ENCODE measurements at places on chromosomes 3 and 15.

- peak; percentile 61 for DNase-seq
These were observed 30.2 kb upstream of the HCLS1 start for GRCh38 chr3:121690777-121691405.

- no peak for DNase-seq
These were observed 88.8 kb downstream of the MEGF11 start for GRCh38 chr15:66164788-66165187.

GRCh38 chr3:175940881-175941280 lies 1081.7 kb downstream of the NAALADL2 start:
- no peak for DNase-seq

DNA sequence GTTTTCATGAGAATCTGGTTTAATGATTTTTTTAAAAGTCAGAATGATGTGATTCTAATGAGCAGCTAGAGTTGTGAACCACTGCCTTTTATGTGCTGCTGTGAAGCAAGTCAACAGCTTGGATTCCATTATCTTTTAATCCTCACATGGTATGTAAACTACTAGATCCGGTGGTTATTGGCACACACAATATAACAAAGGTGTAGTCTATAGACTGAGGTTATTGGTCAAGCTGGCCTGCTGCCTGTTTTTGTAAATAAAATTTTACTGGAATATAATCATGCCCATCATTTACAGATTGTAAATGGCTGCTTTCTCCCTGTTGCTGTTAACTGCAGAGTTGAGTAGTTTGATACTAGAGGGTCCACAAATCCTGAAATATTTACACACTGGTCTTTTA lies 103.1 kb downstream of the OTOL1 start:
- DNase-seq: no peak

GRCh38 chr3:93961026-93961425 lies 12.7 kb downstream of the PROS1 start:
- DNase-seq: no peak

- DNase-seq: no peak
These were observed 28.9 kb downstream of the POPDC2 start for GRCh38 chr3:119631516-119631915.

DNA sequence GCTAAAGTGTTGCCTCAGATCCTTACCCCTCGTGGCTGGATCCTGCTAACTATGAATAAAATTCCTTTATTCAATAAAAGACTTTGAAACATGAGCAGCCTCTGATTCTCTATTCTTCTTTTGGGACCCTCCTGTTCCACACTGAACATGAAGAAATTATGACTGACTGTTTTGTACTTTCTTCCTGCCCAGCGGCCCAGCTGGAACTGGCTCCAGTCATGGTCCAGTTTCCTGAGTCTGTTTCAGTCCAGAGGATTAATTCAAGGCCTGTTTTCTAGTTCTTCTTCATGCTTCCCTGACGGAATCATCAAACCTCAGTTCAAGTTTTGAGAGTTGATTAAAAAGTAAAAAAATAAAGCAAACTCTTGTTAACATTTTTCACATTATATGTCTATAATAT lies 52.6 kb upstream of the CP start:
- no peak for DNase-seq

DNA sequence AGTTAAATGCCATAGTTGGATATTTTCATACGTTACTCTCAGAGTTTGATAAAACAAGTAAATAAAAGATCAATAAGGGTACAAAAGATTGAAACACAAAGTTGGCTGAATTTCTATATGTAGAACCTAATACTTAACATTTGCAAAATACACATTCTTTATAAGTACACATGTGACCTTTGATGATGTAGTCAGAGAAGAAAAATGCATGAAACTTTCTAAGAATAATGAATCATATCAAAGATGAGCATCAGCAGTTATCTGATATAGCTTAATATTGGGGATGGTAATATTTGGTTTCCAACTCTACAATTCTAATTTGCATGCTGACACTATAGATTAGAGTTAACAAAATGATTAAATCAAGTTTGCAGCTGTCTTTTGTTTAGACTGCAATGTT lies 188.0 kb upstream of the TGFBR2 start:
- no peak for DNase-seq

DNA sequence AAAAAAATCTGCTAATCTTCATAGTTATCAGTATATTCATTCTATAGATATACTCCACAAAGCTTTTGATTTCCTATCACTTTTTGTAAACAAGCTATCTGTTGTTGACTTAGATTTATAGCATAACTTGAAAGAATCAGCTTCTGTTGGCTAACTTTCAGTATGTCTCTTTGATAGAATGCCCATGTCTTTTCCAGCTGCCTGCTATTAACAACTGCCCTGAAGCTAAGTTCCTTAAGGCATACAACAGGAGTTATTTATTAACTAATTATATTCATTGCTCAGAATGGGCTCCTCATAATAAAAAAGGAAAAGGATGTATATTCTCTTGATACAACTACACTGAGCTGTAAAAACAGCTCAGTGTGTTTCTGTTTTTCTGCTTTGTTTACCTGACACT lies 293.9 kb downstream of the TUSC7 start:
- no peak for DNase-seq

GRCh38 chr3:63927422-63928280 lies 15.5 kb upstream of the SCAANT1 start:
- no peak for DNase-seq

- peak; percentile 39 for DNase-seq
These were observed 12.6 kb downstream of the KAT2B start for GRCh38 chr3:20052851-20053250.

- DNase-seq: peak; percentile 31
These were observed 12.4 kb downstream of the ZNF710 start for GRCh38 chr15:90013503-90013937.

DNA sequence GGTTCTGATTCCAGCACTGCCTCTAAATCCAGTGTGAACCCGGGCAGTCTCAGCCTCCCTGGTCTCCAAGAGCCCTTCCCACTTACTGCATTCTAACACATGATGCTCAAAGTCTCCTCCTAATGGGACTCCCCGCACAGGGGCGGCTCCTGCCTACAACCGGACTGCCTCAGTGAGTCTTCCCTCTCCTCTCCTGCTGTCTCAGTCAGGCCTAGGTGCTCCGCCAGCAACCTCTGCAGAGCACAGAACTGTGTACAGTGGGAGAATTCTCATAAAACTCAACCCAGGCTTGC lies 28.9 kb downstream of the TBC1D2B start:
- DNase-seq: no peak

GRCh38 chr3:114718898-114719210 lies 425.0 kb downstream of the TIGIT start:
- no peak for DNase-seq

- no peak for DNase-seq
These were observed 424.1 kb upstream of the TPM1 start for GRCh38 chr15:62618432-62618831.

- DNase-seq: no peak
These were observed 31.9 kb upstream of the ZBED2 start for GRCh38 chr3:111627092-111627491.

DNA sequence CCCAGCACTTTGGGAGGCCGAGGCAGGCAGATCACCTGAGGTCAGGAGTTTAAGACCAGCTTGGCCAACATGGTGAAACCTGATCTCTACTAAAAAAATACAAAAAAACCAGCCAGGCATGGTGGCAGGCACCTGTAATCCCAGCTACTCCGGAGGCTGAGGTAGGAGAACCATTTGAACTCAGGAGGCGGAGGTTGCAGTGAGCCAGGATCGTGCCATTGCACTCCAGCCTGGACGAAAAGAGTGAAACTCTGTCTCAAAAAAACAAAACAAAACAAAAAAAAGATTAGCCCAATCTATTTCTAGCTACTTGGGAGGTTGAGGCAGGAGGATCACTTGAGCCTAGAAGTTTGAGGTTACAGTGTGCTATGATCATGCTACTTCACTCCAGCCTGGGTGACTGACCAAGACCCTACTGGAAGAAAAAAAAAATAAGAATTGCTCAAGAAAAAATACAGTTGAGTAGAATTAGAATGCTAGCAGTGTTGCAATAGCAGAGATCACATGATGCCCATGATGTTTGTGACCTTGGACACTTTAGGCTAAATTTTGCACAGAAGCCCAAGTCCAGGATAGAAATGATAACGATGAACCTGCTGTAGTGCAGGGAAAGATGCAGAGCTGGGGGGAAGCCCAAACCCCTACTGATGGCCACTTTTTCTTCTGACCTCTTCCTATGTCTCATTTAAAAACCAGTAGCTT lies 162.2 kb downstream of the LPP start:
- DNase-seq: no peak

DNA sequence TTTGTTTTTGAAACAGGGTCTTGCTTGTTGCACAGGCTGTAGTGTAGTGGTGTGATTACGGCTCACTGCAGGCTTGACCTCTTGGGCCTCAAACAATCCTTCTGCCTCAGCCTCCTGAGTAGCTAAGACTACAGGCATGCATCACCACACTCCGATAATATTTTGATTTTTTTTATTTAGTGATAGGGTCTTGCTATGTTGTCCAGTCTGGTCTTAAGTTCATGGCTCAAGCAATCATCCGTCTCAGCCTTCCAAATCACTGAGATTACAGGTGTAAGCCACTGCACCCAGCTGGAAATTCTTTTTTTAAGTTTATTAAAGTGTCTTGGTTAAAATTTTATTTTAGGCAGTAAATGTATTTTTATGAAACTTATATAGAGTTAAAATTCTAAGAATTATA lies 32.2 kb upstream of the RAP2B start:
- no peak for DNase-seq

GRCh38 chr3:101896083-101896757 lies 46.9 kb downstream of the NFKBIZ start:
- DNase-seq: no peak

DNA sequence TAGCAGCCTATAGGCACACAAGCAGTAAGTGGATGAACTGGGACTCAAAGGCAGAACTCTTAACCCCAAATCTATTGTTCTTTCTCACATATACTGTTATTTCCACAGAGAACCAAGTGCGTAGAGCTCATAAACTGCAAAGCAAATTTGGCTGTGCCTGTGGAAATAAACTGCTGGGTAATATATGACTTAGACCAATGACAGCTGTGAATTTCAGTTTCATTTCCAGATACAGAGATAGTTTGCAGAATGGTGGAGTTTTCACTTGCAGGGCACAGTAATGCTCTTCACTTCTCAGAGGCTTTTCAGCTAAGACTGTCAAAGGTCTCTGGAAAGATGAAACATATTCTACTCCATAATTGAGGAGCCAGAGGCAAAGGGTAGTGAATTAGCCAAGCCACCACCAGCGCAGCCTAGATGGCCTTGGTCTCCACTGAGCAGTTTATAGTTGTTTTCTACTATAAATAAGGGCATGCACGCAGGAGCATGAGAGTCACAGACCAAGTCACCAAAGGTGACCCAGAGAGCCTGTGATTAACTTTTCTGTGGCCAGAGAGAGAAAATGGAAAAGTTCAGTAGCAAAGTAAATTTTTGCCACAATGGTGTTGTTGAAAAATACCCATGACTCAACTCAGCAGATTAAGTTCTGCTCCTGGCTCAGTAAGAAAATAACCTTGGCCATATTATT lies 180.7 kb upstream of the GRM7 start:
- no peak for DNase-seq

GRCh38 chr3:171090321-171090720 lies 63.8 kb upstream of the SLC2A2 start:
- no peak for DNase-seq

DNA sequence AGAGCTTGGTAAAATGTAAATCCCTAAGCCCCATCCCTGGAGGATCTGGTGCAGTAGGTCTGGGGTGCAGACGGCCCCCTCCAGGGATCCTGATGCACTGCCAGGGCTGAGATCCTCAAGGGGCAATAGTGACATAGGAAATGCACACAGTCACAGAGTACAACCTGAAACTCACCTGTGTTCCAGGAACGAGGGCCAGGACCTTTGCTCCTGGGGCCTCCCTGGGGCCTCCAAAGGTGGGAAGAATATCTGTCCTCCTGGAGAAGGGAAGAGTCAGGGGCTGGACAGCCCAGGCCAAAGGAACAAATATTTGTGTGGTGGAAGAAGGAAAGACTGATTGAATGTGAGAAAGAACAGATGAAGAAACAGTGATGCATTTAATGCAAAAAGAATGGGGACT lies 9.5 kb downstream of the SSUH2 start:
- DNase-seq: no peak

GRCh38 chr3:40324621-40325020 lies 15.1 kb downstream of the EIF1B start:
- DNase-seq: no peak

GRCh38 chr3:52724511-52724910 lies 18.6 kb downstream of the SPCS1 start:
- DNase-seq: no peak

GRCh38 chr3:151387432-151387831 lies 2.9 kb upstream of the P2RY12 start:
- no peak for DNase-seq

DNA sequence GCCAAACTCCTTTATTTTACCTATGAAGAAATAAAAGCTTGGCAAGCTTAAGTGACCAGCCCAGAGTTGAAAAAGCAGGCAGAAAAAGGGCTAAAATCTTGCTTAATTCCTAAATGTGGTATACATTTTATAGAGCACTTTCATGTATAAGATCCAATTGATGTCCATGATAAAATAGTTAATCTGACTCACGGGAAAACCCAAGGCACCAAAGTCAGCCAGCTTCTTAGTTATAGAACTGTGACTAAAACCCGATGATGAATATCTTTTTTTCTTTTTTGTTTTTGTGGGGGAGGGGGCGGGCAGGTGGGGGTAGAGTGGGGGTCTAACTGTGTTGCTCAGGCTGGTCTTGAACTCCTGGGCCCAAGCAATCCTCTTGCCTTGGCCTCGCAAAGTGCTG lies 71.4 kb downstream of the PEAK1 start:
- no peak for DNase-seq

DNA sequence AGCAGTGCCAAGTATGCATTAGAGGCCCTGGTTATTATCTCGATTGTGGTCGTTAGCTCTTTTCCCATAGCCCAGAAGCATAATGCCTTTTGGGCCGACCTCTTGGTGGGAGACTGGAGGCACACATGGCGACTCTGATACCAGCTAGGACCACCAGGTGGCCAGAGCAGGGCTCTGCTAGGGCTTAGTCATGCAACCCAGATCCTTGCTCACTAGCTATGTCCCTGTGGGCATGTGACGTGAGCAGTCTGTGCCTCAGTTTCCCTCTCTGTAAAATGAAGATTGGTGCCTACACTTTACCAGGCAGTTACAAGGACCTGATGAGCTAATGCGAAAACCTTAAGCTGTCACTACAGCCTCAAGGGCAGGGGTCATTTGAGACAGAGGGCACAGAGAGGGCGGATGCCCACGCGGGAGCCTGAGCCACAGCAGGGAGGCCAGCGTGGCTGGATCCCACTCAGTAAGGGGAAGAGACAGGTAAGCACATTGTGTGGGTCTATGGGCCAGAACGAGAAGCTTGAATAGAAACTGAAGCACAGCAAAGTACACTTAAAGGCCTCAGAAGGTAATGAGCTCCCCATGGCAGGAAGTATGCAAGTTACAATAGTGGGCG lies 8.8 kb downstream of the KLF15 start:
- no peak for DNase-seq

- DNase-seq: no peak
These were observed 76.8 kb upstream of the GATA2 start for GRCh38 chr3:128569756-128570155.
